ENCODE measurements at places on chromosomes 5 and 9. TPM values are rescaled to one million over a fixed set of nuclear protein-coding genes. Genes with fewer than 3 reads are reported as not detected.

Gene FCN2
- 0.04 TPM for polyA plus RNA-seq

Gene CCNO
- polyA plus RNA-seq: 2.0 TPM

Gene INSL6
- polyA plus RNA-seq: not detected

Gene SH2D3C
- 2.8 TPM for polyA plus RNA-seq

Gene WWC1
- 55.2 TPM for polyA plus RNA-seq

Gene TAF11L2
- not detected for polyA plus RNA-seq

Gene IL13
- not detected for polyA plus RNA-seq

Gene LHX6
- 1.0 TPM for polyA plus RNA-seq

Gene CER1
- not detected for polyA plus RNA-seq

Gene NPR3
- polyA plus RNA-seq: 5.7 TPM

Gene OSMR
- polyA plus RNA-seq: 7.6 TPM

Gene PHPT1
- polyA plus RNA-seq: 101 TPM

Gene TMC1
- polyA plus RNA-seq: 10.3 TPM

Gene ACOT12
- not detected for polyA plus RNA-seq

Gene FYB1
- polyA plus RNA-seq: 0.86 TPM

Gene SLC25A46
- 8.0 TPM for polyA plus RNA-seq

Gene INSL4
- not detected for polyA plus RNA-seq

Gene STPG3
- polyA plus RNA-seq: not detected

Gene PLAC8L1
- not detected for polyA plus RNA-seq

Gene ECM2
- polyA plus RNA-seq: 0.84 TPM

Gene ZNF366
- 0.26 TPM for polyA plus RNA-seq

Gene DRD1
- polyA plus RNA-seq: 0.02 TPM

Gene FBN2
- 0.14 TPM for polyA plus RNA-seq

Gene DNAI1
- polyA plus RNA-seq: not detected

Data from esophagus (tissue), 2 donors.